ENCODE measurements at places on chromosomes 1 and 21. TPM values are rescaled to one million over a fixed set of nuclear protein-coding genes. Genes with fewer than 3 reads are reported as not detected.

DRAM2 gene
- total RNA-seq = 71.5 TPM

C2CD4D gene
- not detected for total RNA-seq

HMGN1 gene
- 277 TPM for total RNA-seq

HEYL gene
- 1.2 TPM for total RNA-seq

ANGPTL3 gene
- total RNA-seq = not detected

A3GALT2 gene
- total RNA-seq = not detected

GUCA2B gene
- total RNA-seq = 116 TPM

SPRR4 gene
- total RNA-seq = not detected

DIRAS3 gene
- total RNA-seq = 1.5 TPM

CYP4Z1 gene
- not detected for total RNA-seq

CNN3 gene
- 45.2 TPM for total RNA-seq

ADGRL4 gene
- total RNA-seq = 0.75 TPM

FOXD3 gene
- total RNA-seq = not detected

HSD3B2 gene
- total RNA-seq = 3.0 TPM

EIF4G3 gene
- 143 TPM for total RNA-seq

RAP1A gene
- total RNA-seq = 87.2 TPM

PADI3 gene
- total RNA-seq = not detected

AQP10 gene
- total RNA-seq = not detected

DAB1 gene
- total RNA-seq = not detected

RPL22 gene
- total RNA-seq = 108 TPM

SYNC gene
- 24.9 TPM for total RNA-seq

PBX1 gene
- total RNA-seq = 46.8 TPM

USH2A gene
- total RNA-seq = not detected

ZNF695 gene
- total RNA-seq = 11.7 TPM

C1orf94 gene
- total RNA-seq = not detected

LRRC3 gene
- total RNA-seq = 4.6 TPM

RAB3B gene
- 3.3 TPM for total RNA-seq

CA14 gene
- total RNA-seq = not detected

Measured in transverse colon (tissue), 4 donors.